ENCODE measurements at places on chromosomes 3 and 15.

GRCh38 chr3:178672275-178672674 is 136.0 kb downstream of the KCNMB2 start:
- DNase-seq, result no peak

DNA sequence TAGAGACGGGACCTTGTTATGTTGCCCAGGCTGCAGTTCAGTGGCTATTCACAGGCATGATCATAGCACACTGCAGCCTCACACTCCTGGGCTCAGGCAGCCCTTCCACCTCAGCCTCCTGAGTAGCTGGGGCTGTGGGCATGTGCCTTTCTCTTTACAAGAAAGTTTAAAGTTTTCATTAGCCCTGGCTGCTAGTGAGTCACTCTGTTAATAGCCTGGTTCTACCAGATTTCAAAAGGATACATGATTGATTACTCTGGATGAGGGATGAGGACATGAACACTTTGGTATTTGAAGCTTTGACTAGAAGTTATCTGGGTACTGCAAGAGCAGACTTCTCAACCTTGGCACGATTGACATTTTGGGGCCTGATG is 95.1 kb downstream of the DHX36 start:
- no peak for DNase-seq

GRCh38 chr3:69720824-69721223 is 18.4 kb upstream of the MITF start:
- DNase-seq, result no peak

- no peak for DNase-seq
These were observed 2.2 kb downstream of the CADM2 start for GRCh38 chr3:84961011-84961410.

GRCh38 chr15:65335278-65336055 is 31.0 kb downstream of the RNU5B-1 start:
- no peak for DNase-seq

DNA sequence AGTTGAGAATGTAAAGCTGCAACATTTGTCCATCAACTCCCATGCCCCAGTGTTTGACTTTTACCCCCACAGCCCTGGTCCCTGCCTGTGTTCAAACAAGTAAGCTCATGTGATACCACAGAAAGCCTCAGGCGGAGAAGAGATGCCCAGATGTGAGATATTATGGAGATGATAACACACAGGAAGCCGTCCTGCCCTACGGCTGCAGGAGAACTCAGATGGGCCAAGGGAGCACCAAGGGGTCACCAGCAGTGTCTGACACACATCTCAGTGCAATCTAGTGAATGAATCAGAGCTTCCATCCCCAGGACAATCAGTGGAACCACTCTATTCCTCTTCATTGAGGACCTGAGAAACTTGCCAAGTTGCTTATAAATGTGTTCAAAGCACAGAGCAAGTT is 14.0 kb upstream of the SPINK8 start:
- no peak for DNase-seq

GRCh38 chr3:183158551-183159006 is 4.0 kb downstream of the LAMP3 start:
- no peak for DNase-seq

DNA sequence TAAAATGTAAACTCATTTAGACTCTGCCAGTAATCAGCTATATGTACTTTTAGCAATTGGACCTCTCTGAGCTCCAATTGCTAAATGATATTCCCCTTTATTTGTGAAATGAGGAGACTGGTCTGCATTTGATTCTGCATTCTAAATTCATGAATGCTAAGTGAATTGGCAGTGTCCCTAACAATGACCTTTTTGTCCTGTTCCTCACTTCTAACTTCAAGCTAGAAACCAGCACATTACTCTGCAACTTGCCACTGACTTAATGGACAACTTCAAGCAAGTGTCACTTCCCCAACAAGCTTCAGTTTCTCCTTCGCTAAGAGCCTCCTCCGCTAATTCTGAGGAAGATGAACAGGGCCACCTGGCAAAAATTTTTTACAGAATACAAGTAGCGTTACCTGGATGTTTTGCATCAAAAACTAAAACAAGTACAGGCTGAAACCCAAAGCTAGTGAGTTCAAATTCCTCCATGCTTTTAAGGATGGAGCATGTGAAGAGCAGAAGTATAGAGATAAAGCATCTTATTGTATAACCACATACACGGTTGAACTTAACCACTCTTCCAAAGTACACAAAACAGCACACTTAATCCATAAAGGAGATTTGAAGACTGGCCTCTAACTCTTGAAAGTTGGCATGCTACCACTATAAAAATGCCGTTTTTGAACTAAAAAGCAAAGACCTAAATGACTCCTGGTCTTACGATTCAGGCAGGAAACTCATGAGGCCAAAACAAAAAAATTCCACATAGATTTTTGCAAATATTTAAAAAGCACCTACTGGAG is 207.6 kb downstream of the MAGI1 start:
- no peak for DNase-seq

DNA sequence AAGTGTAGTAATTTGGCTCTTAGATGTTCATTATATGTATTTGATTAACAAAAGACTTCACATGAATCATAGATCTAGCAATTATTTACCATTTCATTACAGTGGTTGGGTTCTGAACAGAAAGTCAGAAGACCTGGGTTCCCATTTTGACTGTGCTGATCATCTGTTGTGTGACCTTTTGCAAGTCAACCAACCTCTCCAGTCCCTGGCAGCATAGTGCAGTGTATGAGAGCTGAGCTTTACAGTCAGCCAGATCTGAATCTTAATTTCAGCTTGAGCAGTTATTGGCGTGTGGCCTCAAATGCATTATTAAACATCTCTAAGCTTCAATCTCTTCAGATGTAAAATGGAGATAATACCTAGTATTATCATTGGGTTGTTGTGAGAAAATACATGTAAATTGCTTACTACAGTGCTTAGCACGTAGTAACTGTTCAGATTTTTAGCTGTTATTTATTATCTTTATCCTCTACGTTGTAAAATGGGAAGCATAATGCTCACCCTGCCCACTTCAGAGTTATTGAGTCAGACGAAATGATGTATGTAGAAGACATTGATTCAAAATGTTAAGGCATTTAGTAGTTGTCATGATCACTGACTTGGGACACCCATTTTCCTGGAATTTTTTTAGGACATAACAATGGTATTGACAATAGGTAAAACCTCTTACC is 104.0 kb downstream of the KLHL25 start:
- no peak for DNase-seq

DNA sequence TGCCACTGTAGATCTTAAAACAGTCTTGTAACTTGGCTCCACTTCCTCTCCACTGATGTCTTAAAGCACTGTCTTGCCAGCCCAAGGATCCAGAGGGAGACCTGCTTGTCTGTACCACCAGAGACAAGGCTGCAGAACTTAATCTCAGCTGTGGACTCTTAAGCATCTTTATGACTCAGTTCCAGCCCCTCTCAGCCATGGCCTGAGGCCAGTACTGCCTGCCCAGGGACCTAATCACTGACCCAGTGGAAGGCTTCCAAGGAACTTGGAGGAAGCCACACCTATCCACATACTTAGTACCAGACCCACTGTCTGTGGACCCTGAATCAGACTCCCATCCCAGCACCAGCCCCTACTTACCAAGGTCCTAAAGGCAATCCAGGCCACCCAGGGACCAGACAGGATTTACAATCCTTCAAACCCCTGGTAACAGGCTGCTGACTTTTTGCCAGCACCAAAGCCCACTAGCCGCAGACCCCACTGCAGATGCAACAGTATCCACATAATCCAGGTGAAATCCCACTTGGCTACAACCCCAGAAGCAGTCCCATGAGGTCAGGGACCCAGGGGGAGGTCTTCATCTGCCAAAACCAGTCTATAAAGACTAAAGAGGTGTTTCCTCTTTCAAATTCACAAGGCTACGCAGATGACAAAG is 41.9 kb upstream of the PRR20G start:
- no peak for DNase-seq

- DNase-seq, result no peak
These were observed 15.9 kb downstream of the MYZAP start for GRCh38 chr15:57607570-57608000.

DNA sequence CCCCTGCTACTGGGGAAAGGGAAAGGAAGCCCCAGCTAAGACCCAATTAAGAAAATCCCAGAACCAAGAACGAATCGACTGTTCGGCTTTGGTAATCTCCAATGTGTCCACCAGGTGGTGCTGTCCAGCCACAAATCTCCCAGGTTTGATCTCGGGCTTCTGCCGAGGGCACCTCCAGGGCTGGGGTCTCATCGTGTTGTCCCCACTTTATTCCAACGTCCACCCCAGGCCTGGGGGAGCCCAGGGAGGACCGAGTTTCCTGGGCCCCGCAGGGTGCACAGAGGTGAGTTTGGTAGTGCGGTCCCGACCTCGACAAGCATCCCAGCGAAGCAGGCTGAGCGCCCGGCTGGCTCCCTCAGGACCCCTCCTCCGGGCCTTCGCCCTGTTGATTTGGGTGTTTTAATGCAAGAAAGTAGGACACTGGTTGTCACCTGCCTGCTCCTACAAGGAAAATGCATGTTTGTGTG is 185.1 kb downstream of the GOLGA6L6 start:
- DNase-seq, result peak; percentile 79

DNA sequence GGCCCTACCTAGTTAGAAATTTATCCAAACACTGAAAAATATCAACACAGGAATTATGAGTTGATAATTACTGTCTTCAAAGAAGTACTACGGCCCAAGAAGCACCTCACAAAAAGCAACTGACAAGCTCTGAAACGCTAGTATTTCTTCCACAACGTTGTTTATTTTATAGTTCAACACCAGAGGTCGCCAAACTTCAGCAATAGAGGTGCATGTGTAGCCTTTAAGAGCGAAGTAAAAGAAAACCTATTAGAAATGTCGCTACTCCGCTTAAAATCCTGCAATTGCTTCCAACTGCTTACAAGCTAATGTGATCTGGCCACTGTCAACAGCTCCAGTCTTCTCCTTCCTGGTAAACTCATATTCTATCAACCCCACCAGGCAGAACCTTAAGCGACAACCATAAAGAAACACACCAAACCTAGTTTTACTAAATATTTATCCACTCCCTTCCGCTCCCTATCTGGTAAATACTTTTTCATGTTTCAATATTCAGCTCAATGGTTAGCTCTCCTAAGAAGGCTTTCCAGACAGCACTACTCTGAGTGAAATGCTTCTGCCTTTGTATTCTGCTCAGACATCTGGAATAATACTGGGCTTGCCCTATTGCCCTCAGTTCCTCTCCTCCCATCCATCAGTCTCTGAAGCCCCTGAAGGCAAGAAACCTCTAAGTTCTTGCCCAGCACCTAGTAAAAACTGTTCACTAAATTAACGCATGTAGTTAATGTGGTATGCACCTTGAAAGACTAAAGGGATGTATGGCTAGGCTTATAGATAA is 110.2 kb downstream of the NR1I2 start:
- DNase-seq, result peak; percentile 38

DNA sequence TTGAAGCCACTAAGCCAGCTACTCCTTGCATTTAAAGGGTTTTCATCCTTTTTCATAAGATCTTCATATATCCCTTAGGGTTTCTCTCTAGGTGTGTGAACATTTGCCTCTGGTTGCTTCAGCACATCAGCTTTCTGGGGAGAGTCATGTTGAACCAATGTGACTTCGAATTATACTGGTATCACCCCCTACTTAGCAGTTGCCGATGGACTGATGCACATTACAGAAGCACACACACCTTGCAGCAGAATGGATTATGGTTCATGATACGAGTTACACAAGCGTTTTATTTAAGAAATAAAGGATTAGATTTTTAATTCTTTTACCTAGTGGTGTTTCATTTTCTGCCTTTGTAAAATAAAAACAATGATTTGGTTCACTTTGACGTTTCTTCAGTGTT is 39.6 kb downstream of the FBXO22 start:
- DNase-seq, result no peak

DNA sequence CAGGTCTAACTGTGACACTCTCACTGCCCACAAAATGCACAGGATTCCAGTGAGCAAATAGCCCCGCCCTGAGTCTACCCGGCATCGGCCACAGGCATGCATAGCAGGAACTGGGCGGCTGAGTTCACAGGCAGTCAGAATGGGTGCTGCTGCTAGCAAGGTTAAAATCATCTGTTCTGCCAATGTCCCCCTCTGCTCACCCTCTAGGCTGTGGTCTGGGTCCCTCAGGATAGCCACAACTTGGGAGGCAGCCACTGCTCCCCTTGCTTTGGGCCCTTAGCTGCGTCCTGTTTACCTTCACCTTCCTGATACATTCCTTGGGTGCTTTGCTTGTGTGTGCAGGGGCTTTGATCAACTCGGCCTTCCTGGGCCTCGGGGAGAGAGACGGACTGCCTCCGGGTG is 232.9 kb upstream of the RGMA start:
- DNase-seq, result no peak

GRCh38 chr15:42348083-42348482 is 11.2 kb upstream of the CAPN3 start:
- DNase-seq, result no peak

Measured in effector memory CD8-positive, alpha-beta T cell (primary cell).